ENCODE measurements at places on chromosomes 11 and 22.

DNA sequence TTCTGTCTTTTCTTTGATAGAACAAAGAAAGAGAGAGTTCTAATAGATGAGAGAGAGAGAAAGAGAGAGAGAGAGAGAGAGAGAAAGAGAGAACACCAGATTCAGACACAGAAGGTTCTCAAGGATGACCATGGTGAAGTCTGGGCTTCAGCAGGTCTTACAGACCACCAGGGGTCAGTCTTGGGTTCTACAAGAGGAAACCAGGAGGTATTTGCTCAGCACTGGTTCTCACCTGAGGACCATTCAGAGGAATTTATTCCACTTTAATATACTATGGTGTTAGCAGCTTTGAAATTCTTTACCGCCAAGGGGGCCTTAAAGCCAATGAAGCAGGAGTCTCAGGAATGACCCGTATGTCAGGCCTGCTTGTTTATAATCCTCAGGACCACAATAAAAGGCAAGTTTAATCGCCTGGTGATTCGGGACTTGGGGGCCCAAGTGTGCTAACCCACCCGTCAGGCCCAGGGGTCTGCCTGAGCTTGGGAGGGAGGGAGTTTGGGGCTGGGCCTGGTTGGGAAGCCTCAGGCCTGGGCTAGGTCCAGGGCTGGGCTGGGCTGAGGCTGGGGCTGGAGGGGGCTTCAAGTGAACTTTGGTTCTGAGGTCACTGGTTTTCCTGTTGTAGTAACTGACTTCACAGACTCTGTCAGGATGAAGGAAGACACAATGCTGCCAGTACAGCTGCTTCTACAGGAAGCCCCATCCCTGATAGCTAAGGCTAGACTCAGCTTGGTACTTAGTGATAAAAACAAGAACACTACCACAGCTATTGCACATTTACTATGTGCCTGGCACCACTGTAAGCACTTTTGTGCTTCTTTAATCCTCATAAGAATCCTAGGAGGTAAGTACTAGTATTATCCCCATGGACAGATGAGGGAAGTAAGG is 179.2 kb upstream of the ZBED5 start:
- peak; percentile 86 for DNase-seq
- peaks cover 4% of the 10 kb centered on the region for H3K27me3 ChIP-seq
- H3K27ac ChIP-seq = no peak overlapping the region
- H3K4me3 ChIP-seq = no peak overlapping the region
- H3K36me3 ChIP-seq = no peaks in the 10 kb centered on the region
- no peaks in the 10 kb centered on the region for H3K4me1 ChIP-seq

DNA sequence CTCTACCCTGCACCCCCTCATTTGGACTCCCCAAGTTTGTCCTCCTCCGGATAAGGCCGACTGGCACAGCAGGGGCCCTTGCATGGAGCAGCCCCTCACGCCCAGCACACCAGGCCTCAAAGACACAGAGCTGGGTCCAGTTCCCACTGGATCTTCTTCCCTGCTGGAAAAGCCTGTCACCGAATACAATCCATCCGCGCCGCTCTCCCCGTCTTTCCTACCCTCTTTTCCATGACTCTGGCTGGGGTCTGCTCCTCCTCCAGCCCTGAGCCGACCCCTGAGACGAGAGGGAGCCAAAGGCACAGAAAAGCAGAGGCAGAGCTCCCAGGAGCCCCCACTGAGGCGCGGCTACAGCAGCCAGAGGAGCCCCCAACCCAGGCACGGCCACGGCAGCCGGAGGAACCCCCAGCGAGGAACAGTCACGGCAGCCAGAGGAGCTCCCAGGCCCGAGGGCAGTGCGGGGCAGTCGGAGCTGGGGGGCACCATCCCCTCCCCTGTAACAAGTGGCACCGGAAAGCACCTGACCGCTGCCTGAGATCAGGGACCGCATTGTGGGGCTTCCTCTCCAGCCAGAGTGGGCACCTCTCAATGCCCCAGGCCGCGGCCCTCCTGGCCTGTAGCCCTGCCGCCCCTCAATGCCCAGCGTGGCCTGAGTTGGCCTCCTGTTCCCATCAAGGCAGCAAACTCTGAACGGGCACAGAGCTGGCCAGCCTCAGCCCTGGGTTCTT is 12.0 kb downstream of the ALG12 start:
- peaks cover 53% of the 10 kb centered on the region for H3K36me3 ChIP-seq
- no peak overlapping the region for H3K4me3 ChIP-seq
- no peaks in the 10 kb centered on the region for H3K27me3 ChIP-seq
- H3K4me1 ChIP-seq = no peaks in the 10 kb centered on the region

DNA sequence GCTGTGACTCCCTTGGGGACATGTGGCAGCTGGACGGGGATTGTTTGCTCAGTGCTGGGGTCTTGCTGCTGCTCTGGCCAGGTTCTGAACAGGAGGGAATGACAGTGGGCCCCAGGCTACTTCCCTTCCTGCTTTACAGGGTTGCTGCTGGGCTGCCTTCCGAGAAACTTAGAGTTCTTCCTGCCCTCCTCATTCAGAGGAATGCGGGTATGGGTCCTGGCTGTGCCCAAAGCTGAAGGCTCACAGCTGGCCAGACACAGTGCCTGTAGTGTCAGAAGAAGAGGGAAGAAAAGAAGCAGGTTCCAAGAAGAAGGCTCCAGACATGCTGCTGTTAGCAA is 108.3 kb upstream of the PARVA start:
- DNase-seq = no peak
- no peaks in the 10 kb centered on the region for H3K4me1 ChIP-seq
- no peaks in the 10 kb centered on the region for H3K27me3 ChIP-seq
- no peak overlapping the region for H3K4me3 ChIP-seq

DNA sequence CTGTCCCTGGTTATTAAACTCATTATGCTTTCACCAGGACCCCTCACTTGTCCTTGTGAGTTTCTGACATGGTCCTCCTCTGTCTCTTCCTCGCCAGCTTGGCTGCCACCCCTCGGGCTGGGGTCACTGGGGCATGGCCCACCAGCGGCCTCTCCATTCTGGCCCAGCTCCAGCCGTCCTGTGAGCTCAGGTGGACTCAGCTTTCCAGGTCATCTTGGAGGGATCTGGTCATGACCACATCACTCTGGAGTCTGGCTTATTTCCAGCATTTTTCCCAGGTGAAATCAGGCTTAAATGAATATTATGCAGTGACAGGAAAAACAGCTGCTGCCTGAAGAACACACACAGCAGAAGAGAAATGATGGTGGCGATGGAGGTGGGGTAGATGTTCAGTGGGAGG is 224.5 kb downstream of the ADAMTS15 start:
- H3K36me3 ChIP-seq = no peaks in the 10 kb centered on the region
- H3K27ac ChIP-seq = no peak overlapping the region
- H3K4me1 ChIP-seq = no peaks in the 10 kb centered on the region
- no peak for DNase-seq

DNA sequence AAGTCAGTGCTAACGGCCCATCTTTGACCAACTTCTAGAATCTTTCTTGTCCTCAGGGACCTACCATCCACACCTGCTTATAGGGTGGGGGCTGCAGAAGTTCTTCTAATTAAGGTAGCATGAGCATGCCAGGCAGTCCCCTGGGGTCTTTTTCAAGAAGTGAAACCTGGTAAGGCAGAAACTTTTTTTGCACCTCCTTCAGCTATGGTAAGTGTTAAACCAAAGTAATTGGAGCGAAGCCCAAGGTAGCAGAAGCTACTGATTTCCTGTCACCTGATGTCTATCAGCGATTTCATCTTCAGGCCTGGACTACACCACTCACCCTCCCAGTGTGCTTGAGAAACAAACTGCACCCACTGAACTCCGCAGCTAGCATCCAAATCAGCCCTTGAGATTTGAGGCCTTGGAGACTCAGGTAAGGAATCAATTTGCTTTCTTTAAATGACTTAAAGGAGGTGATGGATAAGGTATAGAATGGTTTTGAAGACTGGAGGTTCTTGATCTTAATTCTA is at the start of gene MS4A1:
Gene MS4A1 (plus strand): TSS at position 317 of the 512 bp plus-strand sequence. CDS start 6,528 bp downstream, outside the sequence.
- peaks cover 8% of the 10 kb centered on the region for H3K4me1 ChIP-seq
- peak within 1 kb of the TSS; percentile 72 for H3K27ac ChIP-seq
- DNase-seq = peak; percentile 53
- H3K27me3 ChIP-seq = no peaks in the 10 kb centered on the region
- H3K36me3 ChIP-seq = no peaks in the 10 kb centered on the region

- DNase-seq = no peak
- no peak overlapping the region for H3K27ac ChIP-seq
- H3K27me3 ChIP-seq = no peaks in the 10 kb centered on the region
- no peaks in the 10 kb centered on the region for H3K36me3 ChIP-seq
Measured at GRCh38 chr11:24697522-24698111, 200.8 kb downstream of the LUZP2 start.

DNA sequence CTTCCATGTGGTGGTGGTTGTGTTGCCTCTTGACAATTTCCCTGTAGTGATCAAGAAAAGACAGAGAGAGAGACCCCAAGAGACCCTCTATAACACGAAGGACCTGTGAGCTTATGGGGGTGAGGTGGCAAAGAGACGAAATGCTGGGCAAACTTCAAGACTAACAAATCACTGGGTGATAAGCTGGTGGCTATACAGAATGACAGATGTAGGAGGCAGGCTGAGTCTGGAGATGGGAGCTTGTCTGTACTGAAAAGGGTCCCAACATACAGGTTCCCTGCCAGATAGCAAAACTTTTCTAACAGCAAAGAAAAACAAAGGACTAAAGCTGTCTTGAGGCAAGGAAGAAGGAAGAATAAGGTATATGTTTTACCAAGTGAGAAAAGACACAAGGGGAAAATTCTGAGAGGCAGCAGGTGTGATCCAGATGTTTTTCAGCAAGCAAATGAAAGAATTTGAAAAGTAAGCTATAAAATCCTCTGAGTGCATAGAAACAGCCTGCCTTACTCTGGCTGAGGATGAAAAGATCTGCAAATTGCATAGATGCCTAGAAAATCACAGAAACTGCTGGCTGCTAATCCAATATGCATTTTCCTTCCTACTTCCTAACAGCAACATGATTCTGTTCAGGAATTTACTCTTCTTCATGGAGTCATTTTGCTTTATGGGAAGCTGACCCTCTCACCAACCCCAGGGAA is 21.9 kb upstream of the LYVE1 start:
- H3K4me3 ChIP-seq = no peak overlapping the region
- H3K27me3 ChIP-seq = no peaks in the 10 kb centered on the region
- no peak overlapping the region for H3K27ac ChIP-seq
- DNase-seq = no peak
- H3K4me1 ChIP-seq = no peaks in the 10 kb centered on the region

DNA sequence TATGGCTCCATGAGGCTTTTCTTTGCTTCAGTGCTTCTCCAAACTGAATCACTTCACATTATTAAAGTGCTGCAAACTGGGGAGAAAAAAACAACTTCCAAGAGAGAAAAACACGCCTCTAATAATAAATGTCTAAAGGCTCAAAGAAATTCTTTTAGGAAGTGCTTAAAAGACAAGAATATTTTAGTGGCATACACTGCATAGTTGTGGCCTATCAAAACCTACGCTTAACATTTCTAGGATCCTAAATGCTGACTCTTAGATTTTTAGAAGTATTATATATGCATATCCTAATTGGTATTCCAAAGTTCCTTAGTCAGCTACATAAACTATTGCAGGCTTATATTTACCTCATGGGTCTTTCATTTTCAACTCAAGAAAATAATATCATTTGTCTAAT is 879.0 kb upstream of the CCDC90B start:
- no peaks in the 10 kb centered on the region for H3K27me3 ChIP-seq
- DNase-seq = no peak
- H3K4me1 ChIP-seq = no peaks in the 10 kb centered on the region
- no peak overlapping the region for H3K4me3 ChIP-seq
- no peaks in the 10 kb centered on the region for H3K36me3 ChIP-seq

GRCh38 chr11:14907411-14908213 is 15.6 kb upstream of the CYP2R1 start:
- H3K4me3 ChIP-seq = no peak overlapping the region
- DNase-seq = peak; percentile 92
- no peaks in the 10 kb centered on the region for H3K27me3 ChIP-seq

DNA sequence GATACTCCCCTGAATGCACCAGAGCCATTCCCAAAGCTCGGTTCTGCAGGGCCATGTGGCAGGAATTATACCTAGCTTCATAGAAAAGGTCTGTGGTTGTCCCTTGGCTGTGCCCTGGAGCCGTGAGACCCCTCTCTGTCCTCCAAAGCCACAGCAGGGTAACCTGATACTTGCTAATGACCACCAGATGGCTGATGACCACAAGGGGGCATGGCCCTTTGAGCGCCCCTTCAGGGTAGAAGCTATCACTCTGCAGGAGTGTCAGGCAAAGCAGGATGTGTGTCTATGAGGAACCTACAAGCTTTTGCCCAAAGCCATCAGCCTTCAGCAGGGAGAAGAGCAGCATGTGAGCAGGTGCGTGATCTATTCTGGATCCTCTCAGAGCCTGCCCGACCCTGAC is 95.3 kb downstream of the NTM start:
- H3K4me1 ChIP-seq = no peaks in the 10 kb centered on the region
- H3K27ac ChIP-seq = no peak overlapping the region
- H3K27me3 ChIP-seq = no peaks in the 10 kb centered on the region
- H3K4me3 ChIP-seq = no peak overlapping the region
- H3K36me3 ChIP-seq = no peaks in the 10 kb centered on the region

DNA sequence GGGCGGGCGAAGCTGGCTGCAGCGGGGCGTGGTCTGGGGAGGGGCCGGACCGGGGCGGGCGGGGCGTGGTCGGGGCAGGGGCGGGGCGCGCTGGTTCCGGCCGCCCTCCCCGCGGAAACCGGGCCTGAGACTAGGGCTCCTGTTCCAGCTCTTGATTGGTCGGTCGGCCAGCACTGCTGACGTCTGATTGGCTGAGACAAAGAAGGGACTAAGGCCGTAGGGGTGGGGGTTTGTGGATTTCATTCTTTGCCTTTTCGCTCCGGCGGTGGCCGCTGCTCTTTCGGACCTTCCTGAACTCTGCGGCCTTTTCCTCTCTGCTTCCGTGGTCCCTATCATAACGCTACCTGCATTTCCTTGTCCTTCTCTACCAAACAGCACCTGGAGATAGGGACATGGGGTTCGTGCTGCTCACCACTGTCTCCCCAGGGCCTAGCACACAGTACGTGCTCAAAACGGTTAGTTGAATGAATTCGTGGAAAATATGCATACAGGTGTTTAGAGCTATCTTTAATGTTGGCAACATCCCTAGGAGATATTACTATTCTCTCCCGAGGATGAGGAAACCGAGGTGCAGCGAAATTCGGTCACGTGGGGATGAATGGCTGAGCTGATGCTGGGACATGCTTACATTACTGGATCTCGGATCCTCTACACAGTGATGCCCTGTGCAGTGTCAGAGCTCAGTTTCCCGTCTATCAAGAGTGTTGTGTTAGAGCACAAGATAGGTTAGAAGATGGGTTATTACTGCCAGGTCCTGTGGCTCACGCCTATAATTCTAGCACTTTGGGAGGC is 62.8 kb downstream of the NFAM1 start:
- peaks cover 16% of the 10 kb centered on the region for H3K27me3 ChIP-seq
- peak; percentile 90 for DNase-seq
- peaks cover 19% of the 10 kb centered on the region for H3K4me1 ChIP-seq
- H3K27ac ChIP-seq = no peak overlapping the region
- no peaks in the 10 kb centered on the region for H3K36me3 ChIP-seq
- H3K4me3 ChIP-seq = peak overlapping the region; percentile 65

- DNase-seq = no peak
- no peaks in the 10 kb centered on the region for H3K27me3 ChIP-seq
- H3K4me3 ChIP-seq = no peak overlapping the region
- H3K4me1 ChIP-seq = no peaks in the 10 kb centered on the region
- H3K36me3 ChIP-seq = no peaks in the 10 kb centered on the region
Measured at GRCh38 chr11:92931746-92932422, 37.6 kb upstream of the MTNR1B start.

Measured in natural killer cell (primary cell).